ENCODE measurements at places on chromosomes 7 and 10.

DNA sequence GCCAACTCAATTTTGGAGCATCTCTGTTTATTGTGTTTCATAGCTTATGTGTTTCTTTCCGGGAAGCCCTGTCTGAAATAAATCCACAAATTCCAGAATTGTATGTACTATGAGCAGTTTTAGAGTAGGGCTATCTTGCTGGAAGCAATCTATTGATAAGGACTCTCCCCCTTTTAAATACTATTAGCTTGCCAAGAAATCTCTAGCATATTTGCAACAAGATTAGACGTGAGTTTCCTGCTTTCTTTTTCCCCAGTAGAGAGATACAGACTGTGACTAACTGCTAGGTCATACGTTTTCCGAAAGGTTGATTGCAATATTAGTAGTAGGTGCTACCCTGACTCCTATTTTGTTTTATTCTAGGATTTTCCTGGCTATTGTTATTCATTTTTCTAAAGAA, 277.0 kb downstream of the MALRD1 start:
- no peak for DNase-seq

GRCh38 chr7:7114575-7115291, 67.6 kb upstream of the C1GALT1 start:
- no peak for DNase-seq

- peak; percentile 15 for DNase-seq
Measured at GRCh38 chr7:91165006-91165845, 99.0 kb upstream of the FZD1 start.

DNA sequence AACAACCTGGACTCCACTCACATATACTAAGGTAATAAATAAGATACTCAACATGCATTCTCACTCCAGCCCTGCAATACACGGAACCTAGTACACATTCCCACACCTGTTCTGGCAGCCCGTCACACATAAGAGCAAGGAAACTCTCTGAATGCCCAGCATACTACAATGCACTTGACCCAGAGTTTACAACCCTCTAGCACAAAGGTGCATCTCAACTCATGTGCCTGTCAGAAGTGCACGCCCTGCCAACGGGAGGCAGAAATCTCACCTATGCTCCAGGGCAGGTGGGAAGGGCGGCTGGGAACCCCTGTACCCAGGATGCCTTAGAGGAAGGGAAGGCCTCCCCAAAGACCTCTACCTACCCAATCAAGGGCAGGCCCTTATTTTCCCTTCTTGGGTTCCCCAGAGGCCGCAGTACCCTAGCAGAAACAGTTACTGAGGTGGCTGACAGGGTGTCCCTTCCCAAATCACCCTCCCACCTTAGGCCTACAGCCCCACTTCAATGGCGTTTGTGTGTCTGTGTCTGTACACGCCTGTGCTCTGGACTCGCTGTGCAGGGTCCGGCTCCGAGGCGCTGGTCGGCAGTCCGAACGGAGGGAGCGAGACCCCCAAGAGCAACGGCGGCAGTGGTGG, 2.0 kb downstream of the EVX1 start:
- DNase-seq, result no peak

DNA sequence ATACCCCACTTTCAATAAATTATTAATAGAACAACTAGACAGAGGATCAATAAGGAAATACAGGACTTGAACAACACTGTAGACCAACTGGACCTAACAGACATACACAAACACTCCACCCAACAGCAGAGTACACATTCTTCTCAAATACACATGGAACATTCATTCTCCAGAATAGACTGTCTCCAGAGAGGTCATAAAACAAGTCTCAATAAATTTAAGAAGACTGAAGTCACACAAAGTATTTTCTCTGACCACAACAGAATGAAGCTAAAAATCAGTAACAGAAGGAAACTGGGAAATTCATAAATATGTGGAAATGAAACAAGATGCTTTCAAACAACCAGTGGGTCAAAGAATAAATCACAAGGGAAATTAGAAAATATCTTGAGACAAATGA, 119.8 kb downstream of the SMURF1 start:
- DNase-seq, result no peak

DNA sequence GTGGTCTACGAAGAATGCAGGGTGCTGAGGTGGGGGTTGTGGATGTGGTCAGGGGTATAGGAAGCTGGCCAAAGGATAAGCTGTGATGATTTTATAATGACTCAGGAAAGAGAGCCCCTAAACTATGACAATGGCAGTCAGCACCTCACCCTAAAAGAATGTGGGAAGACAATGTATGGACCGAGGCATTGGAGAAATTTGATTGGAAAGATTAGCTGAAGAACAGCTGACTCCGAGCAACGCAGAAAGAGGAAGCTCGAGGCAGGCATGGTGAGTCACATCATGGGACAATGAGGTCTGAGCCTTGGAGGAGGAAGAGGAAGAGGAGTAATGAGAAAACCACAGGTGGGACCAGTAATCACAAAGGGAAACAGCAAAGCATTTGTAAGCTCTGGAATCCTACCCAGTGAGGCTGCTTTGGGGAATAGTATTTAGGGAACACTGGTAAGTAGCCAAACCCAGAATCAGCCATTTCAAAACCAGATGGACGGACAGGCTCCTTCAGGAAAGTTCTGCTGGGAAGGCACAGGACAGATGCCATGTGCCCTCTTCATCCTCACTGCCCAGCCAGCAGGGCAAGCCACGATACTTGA, 295.4 kb downstream of the PRPF18 start:
- no peak for DNase-seq

DNA sequence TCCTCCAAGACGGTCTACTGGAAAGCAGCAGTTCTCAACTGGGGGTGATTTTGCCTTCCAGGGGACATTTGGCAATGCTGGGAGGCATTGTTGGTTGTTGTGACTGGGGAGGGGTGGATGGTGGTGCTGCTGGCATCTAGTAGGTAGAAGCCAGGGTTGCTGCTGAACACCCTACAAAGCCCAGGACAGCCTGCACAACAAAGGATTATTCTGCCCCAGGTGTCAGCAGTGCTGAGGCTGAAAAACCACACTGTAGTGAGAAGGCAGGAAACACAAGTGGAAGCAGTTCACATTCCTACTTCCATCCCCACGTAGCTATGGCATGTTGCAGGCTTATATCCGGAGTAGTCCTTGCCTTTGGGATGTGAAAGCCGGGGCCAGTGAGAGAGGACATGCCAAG, 86.9 kb downstream of the AOAH start:
- DNase-seq, result no peak

DNA sequence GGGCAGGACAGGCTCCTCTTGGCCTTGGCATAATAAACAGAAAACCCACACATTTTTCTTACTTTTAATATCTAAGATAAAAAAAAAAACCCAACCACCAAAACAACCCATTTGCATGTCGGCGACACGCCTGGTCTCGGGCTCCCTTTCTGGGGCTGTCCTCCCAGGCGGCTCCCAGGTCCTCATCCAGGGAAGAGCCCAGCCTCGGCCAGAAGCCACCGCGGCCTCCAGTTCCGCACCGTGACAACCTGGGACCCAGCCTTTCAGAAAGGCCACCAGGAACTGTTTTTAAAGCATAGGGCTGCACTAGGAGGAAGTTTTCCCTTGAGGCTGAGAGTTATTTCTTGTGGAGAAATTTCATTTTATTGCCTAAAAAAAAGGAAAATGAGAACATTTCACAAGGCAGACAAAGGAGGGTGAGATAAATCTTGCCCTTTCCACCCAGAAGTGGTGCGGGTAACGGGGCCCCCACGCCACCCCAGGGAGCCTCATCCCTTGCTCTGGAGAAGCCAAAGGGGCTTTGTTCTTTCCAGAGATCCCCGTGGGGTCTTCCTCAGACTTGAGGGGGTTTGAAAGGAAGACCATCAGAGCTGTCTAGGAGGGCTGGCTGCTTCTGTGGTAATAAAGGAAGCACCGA, 39.2 kb upstream of the MKRN1 start:
- DNase-seq, result no peak

DNA sequence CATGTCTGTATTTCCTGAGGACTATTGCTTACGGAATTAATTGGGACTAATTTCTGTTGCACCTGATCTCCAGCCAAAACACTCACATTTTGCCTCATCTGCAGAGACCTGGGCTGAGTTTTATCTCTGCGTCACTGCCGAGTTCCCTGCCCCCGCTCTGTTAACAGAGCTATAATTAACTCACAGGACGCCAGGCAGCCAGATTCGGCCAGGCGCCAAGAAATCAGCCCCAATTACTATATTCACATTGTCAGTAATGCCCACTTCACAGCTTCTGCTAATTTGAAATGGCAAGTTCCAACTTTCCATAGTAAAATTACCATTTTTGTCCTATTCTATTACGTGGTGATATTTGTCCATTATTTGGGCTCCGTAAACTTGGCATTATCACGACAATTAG, 130.5 kb downstream of the CUX1 start:
- no peak for DNase-seq

- no peak for DNase-seq
Measured at GRCh38 chr10:74056050-74056818, 58.3 kb downstream of the VCL start.

Measured in GM19239 (cell line).